Activated naive CD4-positive, alpha-beta T cell treated with anti-CD3 and anti-CD28 coated beads, Interleukin-2, amount 50 U/mL, for 16 hours (primary cell): ENCODE measurements at places on chromosomes 11 and 22.

DNA sequence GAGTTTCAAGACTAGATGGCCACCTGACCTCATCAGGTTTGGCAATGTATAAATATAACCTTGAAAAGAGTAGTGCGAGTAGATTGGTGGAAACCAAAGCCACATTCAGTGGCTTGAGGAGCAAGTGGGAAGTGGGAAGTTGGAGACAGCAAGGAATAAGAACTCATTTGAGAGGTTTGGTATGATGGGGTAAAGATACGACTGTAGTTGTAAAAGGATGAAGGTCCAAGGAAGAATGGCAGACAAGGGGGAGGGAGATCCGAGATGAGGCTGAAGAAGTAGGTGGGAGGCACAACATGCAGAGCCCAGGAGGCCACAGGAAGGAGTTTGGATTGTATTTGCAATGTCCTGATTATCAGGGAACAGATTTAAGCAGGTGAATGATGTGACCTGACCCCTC is 20.8 kb downstream of the RASSF10 start:
- no peak for DNase-seq

- DNase-seq: no peak
Measured at GRCh38 chr11:1868636-1869291, 15.9 kb downstream of the LSP1 start.

GRCh38 chr11:47278058-47278457 is 8.1 kb downstream of the MADD start:
- DNase-seq: no peak

GRCh38 chr11:46130286-46130940 is 9.2 kb upstream of the PHF21A start:
- no peak for DNase-seq

GRCh38 chr22:43476341-43476740 is 64.5 kb downstream of the MPPED1 start:
- no peak for DNase-seq

GRCh38 chr11:15293975-15294620 is 179.4 kb downstream of the INSC start:
- no peak for DNase-seq

DNA sequence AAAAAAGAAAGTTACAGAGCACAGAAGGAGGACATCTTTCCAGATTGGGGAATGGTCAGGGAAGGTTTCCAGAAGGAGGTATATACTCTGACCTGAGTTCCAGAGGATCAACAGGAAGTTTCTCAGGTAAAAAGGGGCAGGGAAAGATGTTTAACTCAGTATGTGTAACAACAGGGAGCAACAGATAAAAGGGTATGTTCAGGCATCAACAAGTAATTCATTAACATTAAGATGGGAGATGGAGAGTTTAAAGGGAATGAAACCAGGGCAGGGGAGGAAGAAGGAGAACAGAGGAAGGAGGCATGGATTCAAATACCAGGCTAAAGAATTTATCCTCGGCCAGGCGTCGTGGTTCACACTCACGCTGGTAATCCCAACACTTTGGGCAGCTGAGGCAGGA is 2.5 kb upstream of the DENND5A start:
- no peak for DNase-seq

DNA sequence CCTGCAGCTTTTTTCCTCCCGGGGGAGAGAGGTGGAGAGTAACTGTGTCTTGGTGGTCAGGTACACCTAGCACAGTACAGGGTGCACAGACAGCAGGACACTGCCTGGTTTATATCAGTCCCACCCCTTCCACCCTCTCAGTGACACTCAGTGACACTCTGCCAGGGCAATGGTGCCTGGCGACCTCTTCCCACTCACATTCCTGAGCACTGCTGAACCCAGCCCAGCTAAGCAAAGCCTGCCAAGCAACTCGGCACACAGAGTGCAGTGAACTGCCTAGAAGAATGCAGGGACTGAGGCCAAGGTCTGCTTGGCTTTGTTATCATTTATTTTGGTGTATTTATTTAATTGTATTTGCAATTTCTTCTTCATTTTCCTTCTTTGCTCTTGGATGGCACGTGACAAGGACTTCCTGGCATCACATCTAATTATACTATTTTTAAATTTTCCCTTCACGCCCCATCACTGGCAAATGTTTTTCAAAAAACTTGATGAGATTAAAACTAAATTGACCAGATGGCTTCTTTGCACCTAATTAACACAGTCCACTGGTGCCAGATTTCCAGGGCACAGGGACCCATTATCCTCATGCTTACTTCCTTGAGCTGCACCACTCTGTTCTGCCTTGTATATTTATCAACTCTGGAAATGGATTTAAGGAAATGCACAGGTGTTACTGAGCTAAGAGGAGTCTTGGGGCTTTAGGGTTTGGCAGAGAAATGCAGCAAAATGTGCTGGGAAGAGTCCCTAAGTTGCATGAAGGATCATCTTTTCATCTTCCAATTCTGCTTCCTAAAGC is 205.6 kb downstream of the ADAMTS15 start:
- no peak for DNase-seq

DNA sequence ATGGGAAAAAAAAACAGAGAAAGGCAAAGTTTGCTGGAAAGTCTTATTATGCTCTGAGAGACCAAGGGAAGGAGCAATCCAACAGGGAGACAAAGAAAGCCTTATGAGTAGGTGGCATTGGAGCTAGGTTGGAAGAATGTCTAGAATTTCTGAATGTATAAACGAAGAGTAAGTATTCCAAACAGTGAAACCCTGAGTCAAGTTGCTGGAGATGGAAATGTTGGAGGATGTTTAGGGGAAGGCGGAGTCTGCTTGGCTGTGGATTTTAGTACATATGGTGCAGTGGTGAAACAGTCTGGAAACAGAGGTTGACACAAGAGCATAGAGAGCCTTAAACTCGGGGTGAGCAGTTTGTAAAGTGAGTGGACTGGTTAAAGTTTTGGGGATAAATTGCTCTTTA is 314.8 kb upstream of the CADM1 start:
- no peak for DNase-seq

DNA sequence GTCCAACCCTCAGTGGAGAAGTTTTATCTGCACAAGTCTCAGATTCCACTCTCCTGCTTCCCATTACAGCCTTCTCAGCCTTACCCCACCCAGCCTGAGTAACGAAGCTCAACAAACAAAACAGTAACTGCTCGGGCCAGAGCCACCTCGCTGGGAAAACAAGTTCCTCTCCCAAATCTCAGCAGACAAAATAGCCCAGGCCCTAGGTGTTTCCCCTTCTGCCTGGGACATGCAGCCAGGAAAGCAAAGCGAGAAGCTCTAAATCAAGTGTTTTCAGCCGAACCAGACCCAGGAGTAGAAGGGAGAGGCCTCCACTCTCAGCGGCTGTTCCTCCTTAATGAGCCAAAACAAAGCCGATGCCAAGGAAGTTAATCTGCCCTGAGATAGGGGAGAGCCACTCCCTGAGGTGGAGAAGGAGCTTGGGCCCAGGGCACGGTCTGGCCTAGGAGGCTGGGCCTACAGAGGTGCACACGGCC is 44.0 kb downstream of the LIF start:
- DNase-seq: no peak

DNA sequence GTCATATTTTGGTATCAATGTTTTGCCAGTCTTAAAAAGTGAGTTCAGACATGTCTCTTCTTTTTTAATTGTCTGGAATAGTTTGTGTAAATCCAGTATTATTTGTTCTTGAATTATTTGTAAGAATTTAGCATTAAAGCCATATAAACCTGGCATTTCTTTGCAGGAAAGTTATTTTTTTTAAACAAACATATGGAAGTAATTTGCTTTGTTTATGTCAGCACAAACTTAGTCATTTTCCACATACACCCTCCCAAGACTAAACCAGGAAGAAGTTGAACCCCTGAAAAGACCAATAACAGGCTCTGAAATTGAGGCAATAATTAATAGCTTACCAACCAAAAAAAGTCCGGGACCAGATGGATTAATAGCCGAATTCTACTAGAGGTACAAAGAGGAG is 9.1 kb upstream of the CCDC81 start:
- no peak for DNase-seq

DNA sequence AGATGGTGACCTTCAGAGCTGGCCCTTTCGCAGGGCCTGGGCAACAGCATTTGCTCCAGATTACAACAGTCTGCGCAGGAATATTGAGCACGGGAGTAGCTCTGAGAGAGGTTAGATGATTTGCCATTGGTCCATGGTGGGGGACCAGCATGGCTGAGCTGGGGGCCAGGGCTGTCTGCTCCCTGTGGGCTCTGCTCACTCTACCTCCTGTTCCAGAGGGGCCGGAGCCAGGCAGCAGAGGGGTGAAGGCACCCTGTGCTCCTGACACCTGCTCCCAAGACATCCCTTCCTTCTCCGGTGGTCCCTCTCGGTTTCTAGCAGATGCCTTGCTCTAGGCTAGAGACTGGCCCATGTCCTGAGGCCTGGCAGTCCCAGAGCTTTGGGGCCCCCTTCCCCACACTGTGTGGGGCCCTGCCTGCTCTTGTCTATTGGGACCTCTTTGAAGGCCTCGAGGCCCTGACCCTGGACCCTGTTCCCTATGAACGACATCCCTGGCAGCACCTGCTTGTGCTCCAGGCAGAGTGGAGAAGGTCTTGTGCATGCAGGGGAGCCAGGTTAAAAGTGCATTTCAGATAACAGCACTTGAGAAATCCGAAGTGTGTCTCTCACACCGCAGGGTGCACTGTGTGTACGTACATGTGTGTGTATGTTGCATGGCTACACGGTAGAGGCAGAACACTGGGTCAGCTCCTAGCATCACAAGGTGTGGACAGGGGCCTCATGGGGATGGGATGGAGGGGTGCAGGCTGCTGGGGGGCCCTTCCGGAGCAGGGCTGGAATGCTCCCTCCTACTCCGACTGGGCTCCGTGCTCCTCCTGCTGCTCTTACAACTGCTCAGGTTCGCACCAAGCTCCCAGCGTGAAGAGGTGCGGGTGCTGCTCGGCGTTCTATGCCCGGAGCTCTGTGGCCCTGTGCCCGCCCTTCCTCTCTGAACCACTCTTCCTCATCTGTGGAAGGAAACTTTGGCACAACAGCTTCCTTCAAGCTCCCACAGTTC is 123.3 kb upstream of the B3GAT1 start:
- no peak for DNase-seq

GRCh38 chr11:104583857-104584256 is 314.4 kb downstream of the CASP12 start:
- DNase-seq: no peak

GRCh38 chr11:2540992-2541680 is 96.3 kb downstream of the KCNQ1 start:
- no peak for DNase-seq

GRCh38 chr11:69089258-69089657 is 40.5 kb downstream of the TPCN2 start:
- DNase-seq: no peak

DNA sequence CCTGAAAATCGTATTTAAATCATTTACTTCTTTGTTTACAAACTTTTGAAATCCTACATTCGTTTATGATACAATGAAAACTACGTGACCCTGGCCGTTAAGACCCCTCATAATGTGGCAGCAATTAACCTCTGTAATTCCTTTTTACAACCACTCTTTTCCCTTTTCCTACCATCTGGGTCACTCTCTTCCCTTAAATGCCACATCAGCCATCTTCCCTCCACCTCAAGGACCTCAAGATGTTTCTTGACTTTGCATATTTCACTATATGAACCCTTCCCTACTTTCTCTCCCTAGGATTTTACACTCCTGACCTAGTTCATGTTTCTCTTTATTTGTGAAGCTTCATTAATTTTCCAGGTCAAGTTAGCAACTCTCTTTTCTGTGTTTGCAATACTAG is 26.8 kb downstream of the OR2AG2 start:
- DNase-seq: no peak

GRCh38 chr22:37263966-37264887 is 18.1 kb upstream of the CYTH4 start:
- no peak for DNase-seq

DNA sequence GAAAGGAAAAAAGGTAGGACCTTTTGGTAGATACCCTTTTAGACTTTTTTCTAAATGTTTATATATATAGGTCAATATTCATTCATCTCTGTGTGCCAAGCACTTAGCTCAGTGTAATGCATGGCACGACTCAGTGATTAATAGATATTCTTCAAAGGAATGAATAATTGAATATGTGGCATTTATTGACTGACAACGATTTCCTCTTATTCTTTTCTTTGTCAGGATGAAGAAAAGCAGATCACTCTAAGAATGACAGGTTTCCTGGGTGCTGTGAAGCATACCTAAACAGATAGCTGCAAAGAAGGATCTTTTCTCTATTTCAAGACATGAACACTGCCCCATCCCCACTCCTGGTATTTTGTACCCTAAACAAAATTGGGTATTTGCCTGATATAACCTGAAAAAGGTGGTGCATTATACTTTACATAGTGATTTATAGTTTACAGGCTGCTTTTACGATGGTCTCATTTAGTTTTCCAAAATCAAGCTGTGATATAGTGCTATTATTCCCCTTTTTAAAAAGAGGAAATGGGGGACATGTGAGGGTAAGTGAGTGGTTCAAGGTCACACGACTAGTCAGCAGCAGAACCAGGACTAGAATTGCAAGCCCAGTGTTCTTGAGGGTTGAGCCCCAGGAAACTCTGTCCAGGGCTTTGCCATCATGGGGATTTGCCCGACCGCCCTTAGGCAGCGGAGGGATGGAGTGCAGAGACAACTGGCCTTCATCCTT is 32.9 kb upstream of the CLMP start:
- no peak for DNase-seq

GRCh38 chr22:46739094-46739870 is 1.2 kb upstream of the CERK start:
- peak; percentile 73 for DNase-seq

DNA sequence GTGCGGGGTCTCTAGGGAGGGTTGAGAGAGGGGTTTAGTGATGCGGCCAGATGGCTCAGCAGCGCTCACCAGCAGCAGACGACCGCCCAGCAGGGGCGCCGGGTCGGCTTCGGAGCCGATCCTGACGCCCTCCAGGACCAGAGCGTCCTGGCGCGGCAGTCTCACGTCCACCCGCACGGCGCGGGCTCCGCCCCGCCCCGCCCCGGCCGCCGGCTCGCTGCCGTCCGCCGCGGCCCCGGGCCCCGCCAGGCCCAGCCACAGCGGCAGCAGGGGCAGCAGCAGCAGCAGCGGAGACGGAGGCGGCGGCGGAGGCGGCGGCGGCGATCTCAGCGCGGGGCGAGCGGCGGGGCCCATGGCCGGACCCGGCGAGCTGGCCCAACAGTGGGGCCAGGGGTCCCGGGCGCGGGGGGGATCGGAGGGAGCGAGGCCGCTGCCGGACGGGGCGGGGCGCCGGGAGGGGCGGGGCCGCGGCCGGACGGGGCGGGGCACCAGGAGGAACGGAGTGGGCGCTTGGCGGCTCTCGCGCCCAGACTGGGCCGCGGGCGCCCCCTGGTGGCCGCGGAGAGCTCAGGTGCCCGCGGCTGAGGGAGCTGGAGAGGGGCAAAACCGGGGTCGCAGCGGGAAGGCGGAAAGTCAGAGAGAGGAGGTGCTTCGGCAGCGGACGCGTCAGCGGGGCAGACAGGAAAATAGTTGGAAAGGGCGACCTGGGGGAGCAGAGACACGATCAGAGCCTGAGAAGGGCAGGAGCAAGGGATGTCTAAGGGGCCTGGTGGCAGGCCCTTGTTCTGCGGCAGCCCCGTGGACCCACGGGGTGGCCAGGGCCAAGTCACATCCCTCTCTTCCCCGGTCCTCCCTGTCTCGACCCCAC is at the start of gene RNF215:
Gene RNF215 (minus strand): TSS at position 452 of the 868 bp plus-strand sequence. CDS start 98 bp downstream, at position 354.
- DNase-seq: peak; percentile 78

GRCh38 chr11:43899094-43899493 is 18.5 kb downstream of the ALKBH3 start:
- DNase-seq: no peak
